ENCODE measurements at places on chromosomes 13 and 19. TPM values are rescaled to one million over a fixed set of nuclear protein-coding genes. Genes with fewer than 3 reads are reported as not detected.
A peak's percentile ranks its signal among the peaks of the same experiment; 100 is the strongest.

DNA sequence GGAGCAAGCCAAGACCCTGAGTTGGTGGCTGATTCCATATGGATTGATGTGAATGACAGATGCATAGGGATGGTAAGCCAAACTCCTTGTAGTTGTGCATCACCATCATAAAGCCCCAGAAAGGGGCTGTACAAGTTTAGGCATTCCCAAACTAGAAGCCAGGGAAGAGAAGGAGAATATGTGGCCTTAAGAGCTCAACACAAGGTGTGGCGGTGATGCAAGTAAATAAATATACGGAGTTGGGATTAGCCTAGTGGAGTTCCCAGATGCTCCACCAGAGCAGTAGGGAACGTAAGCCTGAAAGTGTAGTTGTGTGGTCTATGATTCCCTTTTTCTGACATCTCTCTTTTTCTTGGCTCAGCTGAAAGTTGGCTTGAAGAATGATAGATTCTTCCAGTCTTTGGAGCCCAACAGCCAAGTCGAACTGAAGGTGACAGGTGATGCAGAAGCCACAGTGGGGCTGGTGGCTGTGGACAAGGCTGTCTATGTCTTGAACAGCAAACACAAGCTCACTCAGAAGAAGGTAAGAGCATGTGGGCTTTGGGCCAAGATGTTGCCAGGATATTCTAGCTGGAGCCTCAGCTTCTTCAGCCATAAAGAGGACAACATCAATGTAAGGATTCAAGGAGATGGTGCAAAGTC is 30.1 kb downstream of the RDH8 start:
- DNase-seq = no peak

DNA sequence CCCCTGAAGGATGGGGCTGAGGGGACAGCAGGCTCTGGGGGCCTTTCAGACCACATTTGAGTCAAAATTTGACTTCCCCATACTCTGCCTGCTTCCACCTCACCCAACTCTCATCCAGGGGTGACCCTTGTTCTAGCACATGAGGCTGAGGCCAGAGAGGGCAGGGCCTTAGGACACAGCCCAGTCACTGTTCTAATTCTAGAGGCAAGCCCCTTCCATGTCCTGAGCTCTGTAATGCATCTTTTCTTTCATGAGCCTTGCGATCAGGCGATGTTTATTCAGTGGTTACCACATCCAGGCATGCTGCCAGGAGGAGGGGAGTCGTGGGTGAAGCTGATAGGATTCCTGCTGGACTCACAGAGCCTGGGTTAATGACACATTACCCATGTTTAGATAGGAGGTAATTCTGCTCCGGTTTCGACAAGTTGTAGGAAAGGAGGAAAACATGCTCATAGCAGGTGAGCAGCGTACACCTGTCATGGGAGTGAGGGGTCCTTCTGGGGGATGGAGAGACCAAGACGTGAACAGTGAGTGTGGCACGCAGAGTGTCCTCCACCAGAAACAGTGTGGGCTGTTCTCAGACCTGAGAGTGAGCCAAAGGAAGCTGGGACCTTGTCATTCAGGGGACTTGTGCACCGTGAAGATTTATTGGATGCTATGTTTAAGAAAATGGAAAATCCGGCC is 9.3 kb downstream of the RPS9 start:
- DNase-seq = peak; percentile 94

DNA sequence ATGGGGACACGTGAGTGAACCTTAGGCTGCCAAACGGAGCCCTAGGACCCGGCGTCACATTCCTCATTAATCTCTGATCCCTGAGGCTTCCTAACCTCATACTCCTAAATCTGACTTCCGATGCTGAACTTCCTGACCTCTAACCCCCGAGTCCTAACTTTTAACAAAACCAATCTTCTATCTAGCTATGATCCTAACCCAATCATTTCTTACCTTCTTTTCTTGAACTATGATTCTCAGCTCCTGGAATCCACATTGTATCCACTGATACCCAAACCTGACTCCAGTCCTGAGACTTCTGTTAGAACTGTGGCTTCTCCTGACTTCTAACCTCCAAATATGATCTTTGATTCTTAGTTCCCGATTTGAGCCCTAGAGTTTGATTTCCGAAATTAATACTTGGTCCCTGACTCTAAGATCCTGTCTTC is 447 bp downstream of the NFKBIB start:
- no peak for DNase-seq

GRCh38 chr13:45784755-45785675 is 66.5 kb downstream of the SIAH3 start:
- no peak for DNase-seq

DNA sequence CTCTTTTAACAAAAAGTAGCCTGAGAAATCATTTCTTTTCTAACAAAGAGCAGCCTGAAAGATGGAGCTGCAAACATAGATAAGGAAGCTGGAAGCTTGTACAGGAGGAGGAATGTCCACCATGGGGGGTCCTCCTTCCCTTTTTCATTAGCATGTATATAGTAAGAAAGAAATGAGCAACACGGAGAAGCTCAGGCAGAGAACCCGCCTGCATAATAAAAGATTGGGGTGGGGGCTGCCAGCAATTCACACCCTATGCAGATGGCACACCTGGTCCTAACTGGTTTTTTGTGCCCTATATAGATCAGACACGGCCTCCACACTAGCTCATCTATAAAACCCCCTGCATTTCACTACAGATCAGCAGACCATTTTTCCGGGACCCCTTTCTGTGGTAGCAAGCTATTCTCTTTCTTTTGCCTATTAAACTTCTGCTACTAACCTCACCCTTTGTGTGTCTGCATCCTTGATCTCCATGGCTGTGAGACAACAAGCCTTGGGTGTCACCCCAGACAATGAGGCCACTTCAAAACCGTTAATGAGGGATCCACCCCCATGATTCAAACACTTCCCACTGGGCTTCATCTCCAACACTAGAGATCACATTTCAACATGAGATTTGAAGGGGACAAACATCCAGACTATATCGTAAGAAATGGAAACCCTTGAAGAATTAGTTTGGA is 167.5 kb upstream of the FREM2 start:
- no peak for DNase-seq

GRCh38 chr19:35729763-35730162 is 12.0 kb downstream of the KMT2B start:
- DNase-seq = no peak

DNA sequence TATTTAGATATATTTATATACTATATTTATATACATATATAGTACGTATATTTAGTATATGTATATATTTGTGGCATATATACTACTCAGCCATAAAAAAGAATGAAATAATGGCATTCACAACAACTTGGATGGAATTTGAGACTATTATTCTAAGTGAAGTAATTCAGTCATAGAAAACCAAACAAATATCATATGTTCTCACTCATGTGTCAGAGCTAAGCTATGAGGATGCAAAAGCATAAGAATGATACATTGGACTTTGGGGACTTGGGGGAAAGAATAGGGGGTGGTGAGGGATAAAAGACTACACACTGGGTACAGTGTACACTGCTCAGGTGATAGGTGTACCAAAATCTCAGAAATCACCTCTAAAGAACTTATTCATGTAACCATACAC is 1015.7 kb downstream of the EFNB2 start:
- DNase-seq = no peak

GRCh38 chr13:42119875-42120274 is 71.4 kb downstream of the DGKH start:
- DNase-seq = no peak

The FEM1A gene
- total RNA-seq = 12.2 TPM

The KLK14 gene
- not detected for total RNA-seq

- no peak for DNase-seq
Measured at GRCh38 chr13:50344717-50345116, 329.5 kb downstream of the KCNRG start.

DNA sequence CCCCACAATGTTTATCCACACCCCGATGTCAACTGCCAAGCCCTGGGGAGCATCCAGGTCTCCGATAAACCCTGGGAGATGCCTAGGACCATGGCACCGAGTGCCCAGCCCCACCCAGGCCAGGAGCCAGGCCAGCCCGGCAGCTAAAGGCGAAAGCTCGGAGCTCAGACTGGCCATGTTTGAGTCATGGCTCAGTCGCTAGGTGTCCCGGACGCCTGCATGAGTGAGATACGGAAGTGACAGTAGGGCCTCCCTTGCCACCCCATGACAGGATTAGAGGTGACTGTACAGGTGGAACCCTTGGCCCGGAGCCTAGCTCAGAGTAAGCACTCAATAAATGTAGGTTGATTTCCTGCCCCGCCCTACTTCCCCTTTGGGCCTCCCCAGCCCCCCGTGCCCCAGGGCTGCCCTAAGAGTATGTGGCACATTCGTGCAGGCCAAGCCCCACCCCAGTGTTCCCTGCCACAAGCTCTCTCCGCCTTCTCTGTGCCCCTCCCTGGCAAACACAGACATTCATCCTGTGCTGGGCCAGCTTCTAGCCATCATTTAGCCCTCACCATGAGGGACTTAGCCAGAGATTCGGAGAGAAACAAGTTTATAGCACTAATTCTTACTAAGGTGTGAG is 5.8 kb upstream of the TPM4 start:
- peak; percentile 93 for DNase-seq

The FFAR2 gene
- total RNA-seq = 0.36 TPM

The ARHGEF18 gene
- total RNA-seq = 54.2 TPM

- no peak for DNase-seq
Measured at GRCh38 chr19:28074773-28075172, 1138.2 kb downstream of the UQCRFS1 start.

GRCh38 chr13:51676739-51677138 is 92.5 kb downstream of the WDFY2 start:
- no peak for DNase-seq

GRCh38 chr13:110676595-110677587 is 29.0 kb downstream of the CARS2 start:
- DNase-seq = no peak

Data from ureter (tissue), 1 donor.